ENCODE measurements at places on chromosomes 3 and 15. TPM values are rescaled to one million over a fixed set of nuclear protein-coding genes. Genes with fewer than 3 reads are reported as not detected.
A peak's percentile ranks its signal among the peaks of the same experiment; 100 is the strongest.

- no peak for DNase-seq
Measured at GRCh38 chr3:115381931-115382330, 234.8 kb upstream of the ZBTB20 start.

SLC6A1 gene
- 3.1 TPM for total RNA-seq

- no peak for DNase-seq
Measured at GRCh38 chr3:135007607-135008006, 212.5 kb downstream of the EPHB1 start.

GRCh38 chr3:24494618-24495325, at the start of gene THRB:
Gene THRB (minus strand): TSS chr3:24494850.
- peak; percentile 70 for DNase-seq

Measured in tongue (tissue), 3 donors.